ENCODE measurements at places on chromosomes 4 and X.
A peak's percentile ranks its signal among the peaks of the same experiment; 100 is the strongest.

- no peak for DNase-seq
Observed at GRCh38 chr4:146506272-146506671, 15.5 kb downstream of the SLC10A7 start.

DNA sequence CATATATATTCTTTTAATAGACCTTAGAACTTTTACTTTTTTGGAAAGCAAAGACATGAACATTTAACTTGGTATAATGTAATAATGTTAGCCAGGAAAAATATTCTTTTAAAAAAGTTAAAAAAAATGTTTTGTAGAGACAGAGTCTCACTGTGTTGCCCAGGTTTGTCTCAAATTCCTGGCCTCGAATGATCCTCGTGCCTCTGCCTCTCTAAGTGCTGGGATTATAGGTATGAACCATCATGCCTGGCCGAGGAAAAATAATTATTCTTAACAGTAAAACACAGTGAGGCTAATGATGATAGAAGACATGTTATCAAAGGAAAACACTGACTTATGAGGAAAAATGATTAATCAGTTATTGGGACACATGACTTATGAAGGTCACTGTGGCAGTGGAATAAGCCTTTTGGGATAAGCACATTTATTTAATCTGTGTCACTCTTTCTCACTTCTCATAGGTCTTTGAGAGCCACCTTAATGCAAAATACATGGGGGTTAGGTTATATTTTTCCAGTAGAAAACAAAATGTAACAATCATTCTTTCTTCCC lies 6.0 kb upstream of the BMP2K start:
- DNase-seq: no peak

GRCh38 chr4:1232661-1233621 lies 16.0 kb downstream of the CTBP1 start:
- no peak for DNase-seq

DNA sequence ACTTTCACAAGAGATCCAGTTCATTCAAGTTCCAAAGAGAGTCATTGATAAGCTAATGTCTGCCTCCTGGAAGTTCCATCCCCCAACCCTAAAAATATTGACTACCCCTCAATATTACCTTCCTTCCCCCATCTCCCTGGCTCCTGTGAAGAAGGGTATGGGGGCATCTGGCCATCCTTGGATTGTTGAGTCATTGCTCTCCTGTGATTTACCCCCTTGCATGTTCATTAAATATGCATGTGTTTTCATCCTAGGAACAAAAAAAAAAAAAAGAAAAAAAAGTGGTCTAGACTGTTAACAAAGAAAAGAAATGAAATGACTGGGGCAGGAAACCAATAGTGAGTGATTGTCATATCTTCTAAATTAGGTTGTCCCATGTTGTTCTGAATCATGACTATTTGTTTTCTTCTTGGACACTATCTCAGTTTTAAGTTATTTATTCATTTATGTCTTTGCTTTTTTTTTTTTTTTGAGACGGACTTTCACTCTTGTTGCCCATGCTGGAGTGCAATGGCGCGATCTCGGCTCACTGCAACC lies 51.9 kb upstream of the HUWE1 start:
- DNase-seq: no peak

DNA sequence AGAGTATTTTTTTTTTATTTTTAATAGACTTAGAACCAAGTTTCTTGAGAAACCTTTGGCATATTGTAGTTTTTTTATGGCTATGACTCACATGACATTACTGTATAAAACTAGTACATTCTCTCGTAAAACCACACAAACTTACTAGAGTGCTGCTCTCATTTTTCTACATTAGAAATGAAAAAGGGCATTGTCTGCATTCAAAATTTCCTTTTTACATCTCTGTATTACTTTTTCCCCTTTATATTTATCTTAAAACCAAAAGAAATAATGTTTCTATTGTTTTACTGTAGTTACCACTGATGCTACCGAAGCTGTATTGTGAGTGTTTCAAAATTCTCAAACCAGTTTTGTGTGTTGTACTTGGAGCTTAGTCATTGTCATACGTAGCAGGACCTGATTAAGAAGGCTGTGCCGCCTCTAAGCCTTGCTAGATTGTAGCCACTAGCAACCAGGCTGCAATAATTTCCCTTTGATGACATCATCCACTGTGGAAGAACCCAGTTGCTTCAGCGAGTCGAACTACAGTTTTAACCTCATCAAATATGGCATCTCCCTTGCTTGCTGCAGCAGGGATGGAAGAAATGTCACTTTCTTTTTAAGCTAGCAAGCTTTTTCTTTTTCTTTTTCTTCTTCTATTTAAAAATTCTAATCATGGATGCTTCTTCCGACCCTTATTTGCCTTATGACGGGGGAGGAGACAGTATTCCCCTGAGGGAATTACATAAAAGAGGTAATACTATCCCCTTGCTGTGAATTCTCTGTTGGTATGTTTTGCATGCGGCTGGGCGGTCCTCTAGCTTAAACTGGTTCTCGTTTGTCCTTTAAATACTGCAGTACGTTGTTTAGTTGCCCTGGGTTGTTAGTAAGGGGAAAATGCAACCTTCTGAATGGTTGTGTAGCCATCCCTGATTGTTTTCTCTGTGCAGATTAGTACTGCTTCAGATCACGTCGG lies 39.6 kb downstream of the CLCN3 start:
- peak; percentile 91 for DNase-seq

GRCh38 chr4:6874981-6875380 lies 34.6 kb upstream of the TBC1D14 start:
- DNase-seq: no peak

GRCh38 chrX:110172215-110172614 lies 145.7 kb downstream of the AMMECR1 start:
- peak; percentile 88 for DNase-seq
